ENCODE measurements at places on chromosomes 4 and X.

DNA sequence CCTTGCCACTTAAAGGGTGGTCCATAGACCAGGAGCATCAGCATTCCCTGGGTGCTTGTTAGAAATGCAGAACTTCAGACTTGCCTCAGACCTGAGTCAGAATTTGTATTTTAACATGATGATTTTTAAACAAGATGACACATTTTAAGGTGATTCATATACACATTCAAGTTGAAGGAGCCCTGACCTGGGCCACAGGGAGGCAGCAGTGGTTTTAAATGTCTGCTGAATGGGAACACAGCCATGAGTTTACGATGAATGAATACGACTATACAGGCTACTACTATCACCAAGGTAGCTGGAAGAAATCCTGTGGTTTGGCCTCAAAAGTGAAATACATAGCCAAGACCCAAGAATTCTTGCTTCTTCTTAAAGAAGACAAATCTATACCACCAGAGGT lies 2.9 kb downstream of the HDAC8 start:
- DNase-seq: no peak

- no peak for DNase-seq
Observed at GRCh38 chr4:122766950-122767349, 34.4 kb downstream of the BBS12 start.

DNA sequence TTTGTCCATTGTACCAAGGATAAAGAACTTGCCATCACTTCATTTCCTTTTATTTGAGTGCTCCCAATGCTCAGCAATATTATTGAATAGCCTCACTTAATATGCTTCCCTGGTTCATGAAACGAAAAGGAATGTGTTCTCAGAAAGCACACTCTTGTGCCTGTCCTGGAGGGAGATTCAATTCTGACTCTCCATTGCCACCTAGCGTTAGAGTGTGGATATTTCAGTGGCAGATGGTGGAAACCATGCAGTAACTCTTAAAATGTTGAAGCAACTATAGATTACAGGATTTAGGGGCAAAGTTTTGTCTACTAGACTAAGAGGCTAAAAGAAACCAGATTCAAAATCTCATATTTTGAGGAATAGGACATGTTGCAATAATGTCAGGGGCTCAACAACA lies 36.0 kb downstream of the GAB3 start:
- no peak for DNase-seq

DNA sequence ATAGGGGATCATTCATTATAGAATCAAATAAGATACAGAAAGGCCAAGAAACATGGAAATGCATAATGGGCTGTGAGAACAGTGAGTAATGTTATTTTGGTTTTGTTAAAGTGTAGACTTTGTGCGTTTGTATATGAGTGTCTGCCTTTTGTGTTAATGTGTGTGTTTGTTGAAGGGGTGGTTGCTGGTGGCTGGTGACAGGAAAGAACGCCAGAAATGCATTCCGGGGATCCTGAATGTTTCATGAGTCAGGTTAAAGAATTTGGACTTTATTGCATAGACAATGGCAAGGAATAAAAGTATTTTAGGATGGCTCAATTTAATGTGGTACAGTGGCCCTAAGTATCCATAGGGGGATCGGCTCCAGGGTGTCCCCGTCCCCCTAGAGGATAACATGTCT lies 1228.9 kb downstream of the PCDH7 start:
- no peak for DNase-seq

GRCh38 chrX:118978451-118978850 lies 4.0 kb downstream of the LONRF3 start:
- DNase-seq: no peak

GRCh38 chr4:18103876-18104605 lies 82.5 kb upstream of the LCORL start:
- no peak for DNase-seq

DNA sequence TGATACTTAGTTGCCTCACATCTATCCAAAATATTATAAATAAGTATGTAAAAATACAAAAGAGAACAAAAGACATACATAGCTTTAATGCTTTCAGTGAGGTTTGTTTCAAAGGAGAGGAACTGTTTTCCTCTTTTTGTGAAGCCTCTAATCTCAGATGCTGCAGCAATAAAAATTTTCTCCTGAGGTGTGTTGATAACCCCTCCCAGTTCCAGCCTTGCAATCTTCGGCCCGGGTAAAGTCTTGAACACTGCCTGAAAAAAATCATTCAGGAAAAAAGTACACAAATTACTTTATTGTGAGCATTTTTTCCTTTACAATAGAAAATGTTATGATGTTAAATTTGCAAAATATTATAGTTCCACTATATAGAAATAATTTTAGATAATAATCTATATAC lies 8.8 kb downstream of the BBS7 start:
- no peak for DNase-seq

GRCh38 chrX:16834806-16835205 lies 35.4 kb downstream of the RBBP7 start:
- DNase-seq: no peak

DNA sequence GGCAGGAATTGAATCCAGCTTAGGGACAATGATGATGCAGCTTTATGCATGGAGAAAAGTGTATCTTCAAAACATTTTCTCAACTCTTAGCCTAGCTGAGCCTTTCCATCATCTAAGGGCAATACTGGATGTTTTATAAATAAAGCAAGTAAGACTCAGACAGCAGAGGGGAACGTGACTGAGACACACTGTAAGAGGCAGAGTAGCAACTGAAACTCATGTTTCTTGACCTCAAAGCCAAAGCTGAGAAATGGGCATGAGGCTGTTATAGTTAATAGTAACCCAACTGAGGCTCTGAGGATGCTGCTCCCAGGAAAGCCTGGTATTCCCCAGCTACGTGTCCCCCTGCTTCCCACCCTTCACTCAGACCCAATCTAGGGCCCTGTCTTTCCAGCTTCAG lies 44.6 kb downstream of the ARHGEF9 start:
- DNase-seq: no peak

DNA sequence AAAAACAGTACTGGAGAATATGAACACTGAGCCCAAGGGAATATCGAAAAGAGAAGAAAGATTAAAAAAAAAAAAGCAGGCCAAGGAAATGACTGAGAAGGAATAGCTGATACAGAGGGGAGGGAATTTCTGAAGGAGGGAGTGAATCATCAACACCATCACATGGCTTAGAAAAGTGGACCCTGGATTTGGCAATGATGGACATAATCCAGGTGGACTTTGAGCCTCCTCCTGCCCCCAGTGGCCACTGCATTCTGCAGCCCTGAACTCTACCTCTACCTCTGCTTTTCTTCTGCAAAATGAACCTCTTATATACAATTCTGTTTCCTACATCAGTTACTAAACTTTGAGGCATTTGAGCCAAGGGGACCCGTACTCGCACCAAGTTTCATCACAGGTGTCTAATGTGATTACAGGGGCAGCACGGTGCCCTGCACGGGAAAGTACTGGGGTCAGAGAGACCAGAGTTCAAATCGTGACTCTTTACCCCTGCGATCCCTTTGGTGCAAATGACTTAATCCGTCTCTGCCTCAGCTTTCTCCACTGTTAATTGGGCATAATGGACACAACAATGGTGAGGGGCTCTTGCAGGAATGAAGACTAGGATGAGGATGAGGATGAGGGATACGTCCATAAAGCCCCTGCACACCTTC lies 1.1 kb downstream of the OCIAD2 start:
- DNase-seq: no peak

- no peak for DNase-seq
Observed at GRCh38 chr4:137359691-137360315, 172.5 kb downstream of the PCDH18 start.

GRCh38 chr4:105458001-105458400 lies 15.9 kb downstream of the PPA2 start:
- DNase-seq: no peak

DNA sequence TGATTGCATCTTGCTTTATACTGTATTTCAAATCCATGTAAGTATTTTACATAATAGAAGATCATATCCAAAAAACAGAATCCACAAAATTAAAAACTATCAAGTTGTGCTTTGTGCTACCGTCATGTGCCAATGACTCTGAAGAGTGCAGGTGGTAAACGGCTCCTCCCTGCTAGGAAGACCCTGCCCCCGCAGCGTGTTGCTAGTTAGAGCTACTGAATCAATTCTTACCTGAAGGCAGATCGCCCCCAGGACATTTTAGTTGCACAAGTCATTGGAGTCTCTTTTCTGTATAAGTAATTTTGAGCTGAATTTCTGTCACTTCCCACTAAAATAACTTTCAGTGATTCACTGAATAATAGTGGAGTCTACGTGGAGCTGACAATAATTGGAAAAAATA lies 599.5 kb upstream of the ZFP42 start:
- DNase-seq: no peak

DNA sequence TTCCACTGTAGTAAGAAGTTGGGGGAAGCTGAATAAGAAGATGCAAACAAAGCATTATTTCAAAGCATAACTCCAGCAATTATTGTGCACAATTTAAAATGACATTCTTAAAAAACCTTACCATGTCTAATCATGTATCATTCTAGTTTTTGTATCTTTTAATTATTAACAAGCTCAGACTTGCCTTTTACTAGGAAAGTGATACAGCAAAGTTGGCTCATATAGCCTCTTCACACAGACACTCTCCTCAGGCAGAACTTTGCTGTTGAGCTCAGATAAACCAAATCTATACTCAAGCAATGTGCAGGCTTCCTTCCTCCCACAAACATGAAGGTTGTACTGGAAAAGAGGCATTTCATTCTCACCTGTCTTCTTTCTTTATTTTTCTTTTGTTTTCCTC lies 358.7 kb upstream of the EMCN start:
- DNase-seq: no peak

DNA sequence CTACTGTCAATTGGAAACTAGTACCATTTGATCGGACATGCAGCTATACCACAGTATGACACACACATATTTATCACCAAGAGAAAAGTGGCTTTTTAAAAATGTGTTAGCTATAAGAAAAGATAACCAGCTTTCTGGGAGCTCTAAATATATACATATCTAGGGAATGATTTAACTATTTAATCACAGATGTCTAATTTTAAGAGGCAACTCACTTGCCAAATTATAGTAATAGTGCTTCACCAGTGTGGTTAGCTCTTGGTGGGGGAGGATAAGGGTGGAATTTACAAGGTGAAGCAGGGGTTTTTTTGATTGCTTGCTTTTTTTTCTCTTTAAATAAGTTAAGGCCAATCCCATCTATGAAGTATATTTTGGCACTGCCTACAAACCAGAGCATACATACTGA lies 547.7 kb upstream of the DIPK2B start:
- DNase-seq: no peak

DNA sequence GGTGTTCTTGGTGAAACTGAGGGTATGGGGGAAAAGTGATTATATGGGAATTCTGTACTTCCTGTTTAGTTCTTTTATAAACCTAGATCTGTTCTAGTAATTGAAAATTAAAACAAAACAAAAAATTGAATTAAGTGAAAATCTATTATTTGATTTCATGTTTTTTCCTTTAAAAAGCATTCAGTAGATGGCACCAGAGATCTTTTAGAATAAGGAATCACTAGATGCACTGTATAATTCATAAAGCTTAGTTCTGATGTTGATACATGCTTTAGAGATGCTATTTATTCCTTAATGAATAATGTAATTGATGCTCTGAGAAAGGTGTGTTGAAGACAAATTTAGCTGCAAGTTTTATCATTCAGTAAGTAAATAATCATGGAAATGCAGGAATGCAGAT lies 87.3 kb downstream of the LCORL start:
- DNase-seq: no peak

DNA sequence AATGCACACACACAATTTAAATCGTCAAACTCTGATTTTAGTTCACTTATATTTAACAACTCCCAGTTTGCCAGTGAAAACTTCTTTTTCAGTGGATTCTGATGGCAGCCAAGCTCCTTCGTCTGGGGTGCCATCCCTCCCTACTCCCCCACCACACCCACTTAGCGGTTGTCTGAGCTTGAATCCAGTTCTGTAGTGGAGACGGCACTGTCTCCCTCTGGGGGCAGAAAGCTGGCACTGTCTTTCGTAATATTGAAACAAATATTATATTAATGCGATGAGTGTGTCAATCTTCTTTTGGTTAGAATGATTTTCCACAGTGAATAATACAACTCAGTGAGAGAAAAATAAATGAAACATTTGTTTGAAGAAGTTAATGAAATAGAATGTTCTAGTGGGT lies 5.4 kb downstream of the MEPE start:
- DNase-seq: no peak

DNA sequence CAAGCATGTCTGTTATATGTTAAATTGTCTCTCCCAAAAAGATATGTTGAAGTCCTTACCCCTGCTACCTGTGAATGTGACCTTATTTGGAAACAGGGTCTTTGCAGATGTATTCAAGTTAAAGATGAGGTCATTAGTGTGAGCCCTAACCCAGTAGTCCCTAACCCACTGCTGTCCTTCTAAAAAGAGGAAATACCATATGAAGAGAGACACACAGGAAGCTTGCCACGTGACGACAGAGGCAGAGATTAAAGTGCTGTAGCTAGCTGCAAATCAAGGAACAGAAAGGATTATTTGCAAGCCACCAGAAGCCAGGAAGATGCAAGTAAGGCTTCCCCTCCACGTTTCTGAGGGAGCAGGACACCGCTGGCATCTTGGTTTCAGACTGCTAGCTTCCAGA lies 150.1 kb downstream of the HNRNPD start:
- DNase-seq: peak; percentile 9

- DNase-seq: no peak
Observed at GRCh38 chrX:63349307-63349706, 1.8 kb downstream of the SPIN4 start.

DNA sequence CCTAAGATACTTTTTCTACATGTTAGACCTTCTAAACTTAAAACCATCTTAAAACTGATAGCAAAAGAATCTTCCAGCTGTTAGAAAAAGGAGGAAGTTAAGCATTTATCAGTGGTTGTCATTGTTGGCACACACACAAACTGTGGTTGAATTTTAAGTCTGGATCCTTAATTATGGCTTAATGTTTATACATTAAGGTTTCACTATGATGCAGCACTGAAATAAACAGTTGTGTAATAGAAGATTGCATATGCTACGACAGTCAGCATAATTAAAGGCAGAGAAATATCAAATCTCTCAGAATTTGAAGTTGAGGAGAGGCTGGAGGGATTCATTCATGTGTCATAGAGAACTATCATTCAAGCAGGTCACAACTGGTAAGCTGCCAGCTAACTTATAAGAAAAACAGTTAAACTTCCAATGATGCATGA lies 32.3 kb downstream of the ADGRA3 start:
- DNase-seq: no peak

GRCh38 chr4:167031534-167032156 lies 202.6 kb downstream of the SPOCK3 start:
- DNase-seq: no peak

GRCh38 chr4:92060333-92060732 lies 243.4 kb upstream of the GRID2 start:
- DNase-seq: no peak

DNA sequence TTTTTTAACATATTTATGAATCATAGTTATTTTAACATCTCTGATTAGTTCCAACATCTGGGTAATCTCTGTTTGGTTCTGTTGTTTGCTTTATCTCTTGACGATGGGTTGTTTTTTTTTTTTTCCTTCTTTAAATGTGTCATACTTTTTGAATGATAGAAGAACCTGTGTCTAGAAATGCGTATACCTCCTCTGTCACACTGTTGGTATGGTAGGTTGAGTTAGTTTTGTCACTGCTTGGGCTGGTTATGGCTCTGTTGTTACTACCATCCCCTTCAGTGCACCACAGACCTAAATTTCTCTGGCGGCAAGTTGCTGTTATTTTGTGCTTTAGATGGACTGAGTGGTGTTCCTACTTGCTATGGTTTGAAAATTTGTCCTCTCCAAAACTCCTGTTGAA lies 16.8 kb downstream of the STIM2 start:
- DNase-seq: no peak

GRCh38 chr4:125826801-125827695 lies 512.3 kb downstream of the FAT4 start:
- no peak for DNase-seq
